ENCODE measurements at places on chromosomes 7 and 10.

DNA sequence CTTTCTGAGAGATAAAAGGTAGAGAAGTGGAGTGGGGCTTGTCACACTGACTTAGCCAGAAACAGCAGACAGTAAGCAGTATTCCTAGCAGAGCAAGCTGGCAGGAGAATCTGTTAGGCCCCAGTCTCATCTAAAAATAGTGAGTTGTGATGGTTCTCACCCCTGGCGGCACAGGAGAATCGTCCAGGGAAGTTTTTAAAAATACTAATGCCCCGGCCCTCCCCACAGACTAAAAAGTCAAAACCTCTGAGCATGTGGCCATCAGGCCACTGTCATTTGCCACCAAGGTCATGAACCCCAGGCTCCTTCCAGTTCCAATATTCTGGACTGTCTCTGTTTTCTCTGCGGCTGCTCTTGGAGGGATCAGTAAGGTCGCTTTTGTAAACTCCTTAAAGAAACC, 34.0 kb downstream of the LYZL1 start:
- DNase-seq, result no peak

DNA sequence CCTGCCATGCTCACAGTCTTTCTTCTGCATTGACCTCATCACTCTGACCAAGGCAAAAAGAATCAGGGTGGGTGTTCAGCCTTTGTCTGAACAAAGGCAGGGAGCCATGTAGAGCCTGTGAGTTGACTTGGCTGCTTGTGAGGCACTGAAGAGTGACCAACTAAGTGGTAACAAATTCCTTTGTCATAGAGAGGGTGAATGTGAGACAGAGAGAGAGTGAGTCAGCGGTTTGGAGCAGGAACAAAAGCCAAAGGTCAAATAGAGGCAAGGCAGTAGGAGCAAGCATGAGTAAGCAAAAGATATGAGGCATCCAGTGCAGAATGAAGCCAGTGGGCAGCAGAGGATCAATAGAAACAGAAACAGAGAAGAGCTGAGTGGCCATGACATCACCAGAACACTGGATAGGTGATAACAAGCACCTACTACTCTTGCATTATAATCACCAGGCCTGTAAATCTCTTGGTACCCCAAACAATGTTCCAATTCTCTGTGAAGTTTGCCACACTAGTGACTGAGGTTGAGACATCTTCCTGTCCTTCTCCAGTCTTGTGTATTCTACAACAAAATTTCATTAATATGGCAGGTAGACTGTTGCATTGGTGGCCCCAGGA, 116.2 kb upstream of the LAMB4 start:
- no peak for DNase-seq

DNA sequence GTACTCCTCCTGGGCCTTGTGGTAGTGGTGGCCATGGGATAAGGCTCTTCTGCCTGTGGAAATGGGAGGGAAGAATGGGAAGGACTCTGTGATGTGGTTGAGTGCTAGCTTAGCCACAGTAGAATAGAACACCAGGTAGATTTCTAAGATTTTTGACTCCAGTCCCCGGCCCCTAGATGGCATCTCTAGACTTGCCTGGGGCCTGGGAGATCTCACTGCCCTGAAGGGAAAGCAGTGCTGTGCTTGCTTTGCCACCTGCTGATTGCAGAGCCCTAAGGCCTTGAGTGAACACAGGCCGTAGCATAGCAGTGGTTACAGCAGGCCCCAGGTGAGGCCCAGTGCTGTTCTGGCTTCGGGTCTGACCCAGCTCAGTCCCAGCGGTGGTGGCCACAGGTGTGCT, 252.0 kb downstream of the TCF7L2 start:
- no peak for DNase-seq

- DNase-seq, result no peak
Measured at GRCh38 chr7:145082366-145083161, 246.7 kb upstream of the TPK1 start.

DNA sequence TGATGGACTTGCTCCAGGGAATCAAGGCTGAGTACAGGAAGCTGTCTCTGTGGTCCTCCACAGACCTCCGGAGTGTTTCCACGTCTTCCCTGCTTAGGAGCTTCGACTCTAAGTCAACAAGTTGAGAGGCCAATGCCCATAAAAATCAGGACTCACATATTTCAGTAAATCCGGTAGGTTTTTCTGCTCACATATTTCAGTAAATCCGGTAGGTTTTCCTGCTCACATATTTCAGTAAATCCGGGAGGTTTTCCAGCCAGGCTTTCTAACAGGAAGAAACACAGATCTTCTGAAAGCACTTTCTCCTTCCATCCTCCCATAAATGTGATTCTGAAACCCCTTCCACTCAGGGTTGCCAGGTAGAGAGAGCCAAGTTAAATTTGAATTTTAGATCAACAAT, 340.1 kb upstream of the SHH start:
- DNase-seq, result no peak

- DNase-seq, result no peak
Measured at GRCh38 chr10:91604553-91605534, 28.0 kb downstream of the PPP1R3C start.

DNA sequence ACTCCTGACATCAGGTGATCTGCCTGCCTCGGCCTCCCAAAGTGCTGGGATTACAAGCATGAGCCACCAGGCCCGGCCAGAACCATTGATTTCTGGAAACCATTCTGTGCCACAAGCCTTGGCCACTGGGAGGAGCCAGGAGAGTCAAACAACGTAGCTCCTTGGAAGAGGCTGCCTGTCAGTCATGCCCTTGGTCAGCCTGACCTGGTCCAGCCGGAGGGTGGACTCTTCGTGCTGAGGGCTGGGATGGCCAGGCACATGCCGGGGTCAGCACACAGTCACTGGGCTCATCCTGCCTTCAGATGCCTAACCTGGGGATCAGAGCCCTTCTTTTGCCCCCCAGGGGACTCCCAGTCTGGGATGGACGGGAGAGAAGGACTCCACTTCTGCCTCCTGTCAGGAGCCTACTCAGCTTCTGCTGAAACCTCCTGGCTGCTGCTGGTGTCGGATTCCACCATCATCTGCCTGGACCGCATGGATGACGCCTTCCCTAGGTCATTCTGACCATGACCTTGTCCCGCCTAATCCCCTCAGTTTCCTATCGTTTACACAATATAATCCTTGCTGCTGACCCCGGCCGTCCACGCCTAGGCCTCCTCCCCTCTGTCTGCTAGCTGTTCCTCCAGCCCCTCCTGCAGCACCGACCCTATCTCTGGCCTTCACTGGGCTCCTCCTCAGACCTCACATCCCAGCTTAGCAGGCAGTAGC, 30.4 kb downstream of the TMEM270 start:
- DNase-seq, result no peak

DNA sequence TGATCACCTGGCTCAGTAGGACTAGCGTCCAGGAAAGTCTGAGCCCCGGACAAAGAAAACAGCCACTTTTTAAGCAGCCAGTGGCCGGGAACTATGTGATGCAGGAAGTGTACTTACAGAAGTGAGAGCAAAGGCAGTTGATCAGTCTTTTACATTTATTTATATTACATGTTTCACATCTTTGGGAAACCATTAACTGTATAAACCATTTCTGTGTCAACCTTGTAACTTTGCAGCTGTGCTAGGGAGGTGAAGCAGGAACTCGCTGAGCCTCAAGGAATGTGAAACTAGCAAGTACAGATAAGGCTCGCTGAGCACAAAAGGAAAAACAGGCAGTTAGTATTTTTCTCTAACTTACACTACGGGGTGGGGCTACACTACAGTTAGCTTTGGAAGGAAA, 39.9 kb upstream of the HECW1 start:
- no peak for DNase-seq

- no peak for DNase-seq
Measured at GRCh38 chr7:112437072-112437471, 13.2 kb upstream of the IFRD1 start.

DNA sequence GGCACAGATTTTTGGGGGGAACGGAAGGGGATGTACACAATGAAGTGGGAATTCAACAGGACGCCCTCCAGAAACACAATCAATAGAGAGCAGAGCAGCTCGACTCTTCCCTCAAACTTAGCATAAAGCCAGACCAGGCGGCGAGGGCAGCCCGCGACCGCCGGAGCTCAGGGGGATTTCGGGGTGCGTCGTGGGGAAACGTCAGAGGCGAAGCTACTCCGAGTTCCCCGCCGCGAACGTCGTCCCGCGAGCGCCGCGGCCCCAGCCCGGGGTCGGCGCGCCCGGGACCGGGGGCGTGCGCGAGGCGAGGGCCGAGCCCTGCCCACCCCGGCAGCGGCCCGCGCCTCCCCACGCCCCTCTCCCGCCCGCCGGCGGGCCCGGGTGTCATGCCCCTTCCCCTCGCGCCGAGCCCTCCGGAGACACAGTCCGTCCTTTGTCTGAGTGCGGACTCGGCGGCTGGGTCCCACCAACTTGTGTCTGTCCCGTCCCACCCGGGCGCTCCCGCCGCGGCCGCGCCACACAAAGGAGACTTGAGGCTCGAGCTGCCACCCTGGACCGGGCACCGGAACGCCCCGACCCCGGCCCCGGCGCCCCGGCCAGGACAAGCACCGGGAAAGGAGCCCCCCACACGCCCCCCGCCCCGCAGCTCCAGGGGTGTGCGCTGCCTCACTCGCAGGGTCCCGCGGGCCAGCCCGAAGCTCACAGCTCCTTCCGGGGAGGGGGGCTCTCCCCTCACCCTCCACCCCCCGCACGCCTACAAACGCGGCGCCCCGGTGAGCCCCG, 634 bp downstream of the EZH2 start:
- DNase-seq, result no peak

- no peak for DNase-seq
Measured at GRCh38 chr7:18583305-18583704, 87.8 kb downstream of the HDAC9 start.

DNA sequence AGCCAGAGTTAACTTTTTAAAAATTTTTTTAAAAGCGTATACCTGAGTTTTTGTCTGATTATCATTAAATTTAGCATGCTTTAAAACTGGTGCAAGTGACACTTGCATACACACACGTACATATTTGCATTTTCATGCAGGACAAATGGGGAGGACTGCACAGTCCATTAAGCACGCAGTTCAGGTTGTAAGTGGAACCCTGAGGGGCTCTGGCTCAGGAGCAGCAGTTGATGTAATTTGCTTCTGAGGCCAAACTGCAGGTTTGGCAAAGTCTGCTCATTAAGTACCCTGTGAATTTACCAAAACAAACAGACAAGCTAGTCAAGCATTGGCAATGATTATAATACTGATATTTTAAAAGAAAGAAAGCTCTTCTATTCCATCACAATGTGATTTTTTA, 215.8 kb upstream of the PFKP start:
- DNase-seq, result no peak

GRCh38 chr7:143299346-143299745, 11.2 kb downstream of the CASP2 start:
- no peak for DNase-seq

GRCh38 chr7:26965724-26966123, 101.3 kb upstream of the SKAP2 start:
- no peak for DNase-seq

GRCh38 chr10:99630433-99630832, 10.2 kb upstream of the SLC25A28 start:
- peak; percentile 49 for DNase-seq

- no peak for DNase-seq
Measured at GRCh38 chr7:42492920-42493319, 255.9 kb upstream of the GLI3 start.

- DNase-seq, result no peak
Measured at GRCh38 chr7:93723424-93724124, 149.1 kb upstream of the CALCR start.

GRCh38 chr10:61973169-61973568, 71.7 kb downstream of the ARID5B start:
- no peak for DNase-seq

- DNase-seq, result no peak
Measured at GRCh38 chr7:33792547-33793105, 112.7 kb upstream of the BMPER start.

DNA sequence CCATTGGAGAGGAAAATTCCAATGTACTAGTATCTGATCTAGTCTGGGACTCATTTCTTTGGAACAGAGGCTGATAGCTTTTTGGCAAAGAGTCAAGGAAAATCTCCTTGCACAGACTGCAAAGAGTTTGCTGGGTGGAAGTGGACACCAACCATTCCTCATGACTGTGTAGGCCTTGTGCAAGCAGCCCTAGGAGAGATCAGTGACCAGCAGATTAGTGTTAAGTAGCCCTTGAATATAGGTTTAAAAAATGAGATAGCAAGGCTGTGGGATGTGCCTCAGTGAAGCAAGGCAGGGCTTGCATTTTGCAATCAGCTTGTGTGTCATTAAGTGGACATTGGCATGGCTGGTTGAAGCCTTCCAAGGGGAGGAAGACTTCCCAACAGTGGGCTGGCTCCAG, 341.6 kb downstream of the PLXNA4 start:
- DNase-seq, result no peak

- DNase-seq, result no peak
Measured at GRCh38 chr10:69880301-69881081, 78.8 kb downstream of the COL13A1 start.

GRCh38 chr10:89531359-89531758, 4.0 kb downstream of the SLC16A12 start:
- no peak for DNase-seq

DNA sequence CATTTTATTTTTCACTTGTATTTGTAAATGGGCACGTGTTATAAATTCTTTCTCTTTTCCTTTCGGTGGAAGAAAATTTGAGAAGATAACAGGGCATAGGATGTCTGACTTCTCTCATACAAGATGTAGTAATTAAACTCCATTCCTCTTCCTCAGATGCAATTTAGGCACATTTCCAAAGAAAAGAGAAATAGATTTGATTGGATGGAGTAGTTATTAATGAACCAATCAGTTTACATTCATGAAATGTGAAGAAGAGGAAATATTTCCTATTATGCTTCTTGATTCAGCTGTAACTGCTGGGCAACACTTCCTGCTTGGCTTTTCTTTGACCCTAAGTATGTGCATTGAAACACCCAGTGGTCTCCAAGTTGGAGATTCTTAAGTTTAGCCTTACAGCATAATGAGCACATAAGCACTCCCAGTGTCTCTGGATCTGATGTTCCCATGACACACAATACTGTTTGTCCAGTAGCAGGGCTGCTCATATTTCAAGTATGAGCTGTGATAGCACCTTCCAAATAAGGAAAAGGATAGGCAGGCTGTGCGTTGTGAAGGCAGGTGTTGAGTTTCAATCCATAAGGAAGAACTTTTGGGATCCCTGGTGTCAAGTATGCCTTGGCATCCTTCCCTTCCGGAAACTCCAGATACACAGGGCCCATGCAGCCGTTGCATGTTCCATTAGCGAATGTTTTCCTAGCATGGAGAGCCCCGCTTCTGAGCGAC, 33.4 kb upstream of the COBL start:
- DNase-seq, result no peak

DNA sequence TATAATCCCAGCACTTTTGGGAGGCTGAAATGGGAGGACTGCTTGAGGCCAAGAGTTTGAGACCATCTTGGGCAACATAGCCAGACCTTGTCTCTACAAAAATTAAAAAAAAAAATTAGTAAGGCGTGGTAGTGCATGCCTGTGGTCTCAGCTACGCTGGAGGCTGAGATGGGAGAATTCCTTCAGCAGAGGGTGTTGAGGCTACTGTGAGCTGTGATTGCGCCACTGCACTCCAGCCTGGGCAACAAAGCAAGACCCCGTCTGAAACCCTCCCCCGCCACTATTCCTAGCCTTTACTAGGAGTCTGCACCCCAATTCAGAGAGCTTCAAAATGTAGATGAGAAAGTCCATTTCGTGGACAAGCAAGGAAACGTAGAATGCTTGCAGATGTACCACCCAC, 95.2 kb downstream of the PRPF18 start:
- DNase-seq, result no peak
